ENCODE measurements at places on chromosomes 4 and X.

- no peak for DNase-seq
These were observed 10.0 kb downstream of the FBXW7 start for GRCh38 chr4:152525878-152526277.

DNA sequence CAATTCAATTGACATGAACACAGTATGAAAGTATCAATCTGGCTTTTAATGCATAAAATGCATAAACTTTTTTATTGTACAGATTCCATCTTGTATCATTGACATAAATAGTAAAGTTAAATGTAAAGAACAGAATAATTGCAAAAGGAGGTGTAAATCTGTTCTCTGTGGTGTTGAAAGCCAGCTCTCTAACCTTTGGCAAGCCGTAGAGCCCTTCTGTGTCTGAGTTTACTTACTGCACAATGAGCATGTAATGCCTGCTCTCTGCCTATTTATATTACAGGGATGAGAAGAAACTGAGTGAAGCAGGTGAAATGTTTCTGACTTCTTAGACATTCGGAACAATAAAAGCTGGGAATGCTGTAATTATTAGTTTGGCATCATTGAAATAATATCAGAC, 389.3 kb upstream of the EPHA5 start:
- no peak for DNase-seq

- DNase-seq, result no peak
These were observed 66.9 kb upstream of the MMAA start for GRCh38 chr4:145552181-145552822.

- DNase-seq, result no peak
These were observed 95.9 kb upstream of the DUSP21 start for GRCh38 chrX:44747969-44748368.

DNA sequence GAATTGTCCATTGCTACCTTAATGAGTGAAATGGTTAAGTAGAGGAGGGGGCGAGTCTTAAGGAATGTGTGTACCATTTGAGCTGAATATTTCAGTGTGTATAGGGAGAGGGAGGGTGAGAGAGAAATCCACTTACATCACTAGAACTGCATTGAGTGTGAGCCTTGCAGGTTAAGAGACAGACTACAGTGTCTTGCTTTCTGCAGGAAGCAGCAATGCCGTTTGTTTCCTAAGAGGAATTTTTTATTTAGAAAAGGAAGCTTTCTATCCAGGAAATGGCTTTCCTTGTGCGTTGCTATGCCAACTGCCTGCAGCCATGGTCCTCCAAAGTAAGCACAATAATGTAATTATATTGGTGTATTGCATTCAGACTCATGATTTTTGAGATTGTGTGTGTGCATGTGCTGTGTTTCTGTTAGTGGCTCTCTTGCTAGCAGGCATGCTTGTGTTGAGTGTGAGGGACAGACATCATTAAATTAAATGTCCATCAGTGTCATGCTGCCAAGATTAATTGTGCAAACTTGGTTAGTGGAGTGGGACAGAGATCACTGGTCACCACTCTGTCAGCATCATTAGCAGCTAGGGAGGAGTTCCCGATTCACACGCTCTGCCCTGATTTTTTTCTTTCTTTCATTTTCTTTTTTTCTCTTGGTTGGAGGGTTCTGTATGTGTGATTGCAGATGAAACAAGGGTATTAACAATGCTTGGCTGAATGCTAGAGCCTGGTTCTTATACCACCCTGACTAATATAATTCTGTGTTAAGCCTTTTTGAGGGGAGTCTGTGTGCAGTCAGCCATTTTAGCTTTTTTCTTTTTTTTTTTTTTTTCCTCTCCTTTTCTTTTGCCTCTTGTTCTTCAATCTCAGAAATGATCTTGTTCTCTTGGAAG, 164.3 kb downstream of the RAPGEF2 start:
- no peak for DNase-seq

DNA sequence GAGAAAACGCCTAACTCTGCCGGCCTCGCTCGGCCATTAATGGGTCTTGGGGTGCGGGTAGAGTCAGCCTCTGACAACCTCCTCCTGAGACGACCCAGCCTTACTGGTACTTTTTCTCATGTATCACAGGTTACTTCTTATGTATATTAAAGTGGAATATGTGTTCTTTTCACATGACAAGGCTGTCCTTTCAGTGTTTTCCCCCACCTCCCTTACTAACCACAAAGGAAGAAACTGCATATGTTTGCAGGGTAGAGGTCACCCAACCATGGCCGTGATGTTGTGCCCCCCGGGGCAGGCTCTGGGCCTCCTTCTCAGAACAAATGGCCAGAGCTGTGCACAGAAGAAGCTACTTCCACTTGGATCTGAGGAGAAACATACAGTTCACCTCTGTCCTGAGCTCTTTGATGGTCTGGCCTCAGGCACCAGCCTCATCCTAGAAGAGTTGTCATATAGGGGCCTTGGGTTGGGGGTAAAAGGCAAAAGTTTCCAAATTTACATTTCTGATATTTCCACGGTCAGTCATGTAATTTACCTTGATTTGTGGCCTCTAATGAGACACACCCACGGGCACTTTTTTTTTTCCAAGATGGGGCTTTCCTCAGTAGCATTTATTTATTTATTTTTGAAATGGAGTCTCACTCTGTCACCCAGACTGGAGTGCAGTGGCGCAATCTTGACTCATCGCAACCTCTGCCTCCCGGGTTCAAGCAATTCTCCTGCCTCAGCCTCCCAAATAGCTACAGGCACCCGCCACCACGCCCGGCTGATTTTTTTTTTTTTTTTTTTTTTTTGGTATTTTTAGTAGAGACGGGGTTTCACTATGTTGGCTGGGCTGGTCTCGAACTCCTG, 1.9 kb downstream of the SOWAHD start:
- DNase-seq, result no peak

- DNase-seq, result no peak
These were observed 29.4 kb downstream of the TMA16 start for GRCh38 chr4:163523791-163524365.

GRCh38 chr4:83276299-83277040, 8.1 kb downstream of the COQ2 start:
- DNase-seq, result no peak

- no peak for DNase-seq
These were observed 94.1 kb downstream of the IRS4 start for GRCh38 chrX:108642273-108642628.

GRCh38 chr4:6335040-6335590, 65.5 kb downstream of the WFS1 start:
- no peak for DNase-seq

- DNase-seq, result no peak
These were observed 942.9 kb upstream of the PABPC4L start for GRCh38 chr4:135144498-135144897.

- no peak for DNase-seq
These were observed 2759.2 kb downstream of the ARAP2 start for GRCh38 chr4:33485111-33485510.

GRCh38 chr4:48058617-48059530, 42.3 kb downstream of the NIPAL1 start:
- DNase-seq, result no peak

DNA sequence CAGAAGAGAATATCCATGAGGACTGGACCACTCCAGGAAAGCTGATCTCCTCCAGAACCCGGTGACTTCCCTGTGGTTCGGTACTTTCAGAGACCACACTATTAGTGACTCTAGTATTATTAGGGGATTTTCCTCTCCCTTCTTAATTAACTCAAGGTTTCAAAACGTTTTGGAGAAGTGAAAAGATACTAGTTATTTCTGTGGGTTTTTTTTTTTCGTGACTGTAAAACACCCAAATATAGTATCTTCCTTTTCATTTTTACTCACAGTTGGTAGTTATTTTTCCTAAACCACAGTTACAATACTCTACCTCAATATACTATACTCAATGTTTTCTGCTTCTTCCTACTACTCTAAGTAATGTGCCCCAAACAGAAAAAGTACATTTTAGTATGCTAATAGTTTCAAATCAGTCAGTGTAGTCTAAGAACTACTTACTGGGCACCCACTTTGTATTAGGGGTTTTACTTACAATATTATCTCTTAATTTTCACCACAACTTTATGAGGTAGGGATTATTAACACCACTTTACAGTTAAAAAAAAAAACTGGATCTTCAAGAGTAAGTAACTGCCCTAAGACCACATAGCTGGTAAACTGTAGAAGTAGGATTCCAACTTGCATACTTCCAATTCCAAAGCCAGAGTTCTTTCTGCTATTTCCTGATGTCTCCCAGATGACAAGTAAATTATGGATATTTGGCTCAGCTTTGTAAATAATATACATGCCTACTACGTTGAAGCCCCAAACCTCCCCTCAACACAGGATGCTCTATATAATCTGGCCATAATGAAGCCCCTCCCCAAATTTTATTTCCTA, 45.0 kb downstream of the SLC9A7 start:
- no peak for DNase-seq

DNA sequence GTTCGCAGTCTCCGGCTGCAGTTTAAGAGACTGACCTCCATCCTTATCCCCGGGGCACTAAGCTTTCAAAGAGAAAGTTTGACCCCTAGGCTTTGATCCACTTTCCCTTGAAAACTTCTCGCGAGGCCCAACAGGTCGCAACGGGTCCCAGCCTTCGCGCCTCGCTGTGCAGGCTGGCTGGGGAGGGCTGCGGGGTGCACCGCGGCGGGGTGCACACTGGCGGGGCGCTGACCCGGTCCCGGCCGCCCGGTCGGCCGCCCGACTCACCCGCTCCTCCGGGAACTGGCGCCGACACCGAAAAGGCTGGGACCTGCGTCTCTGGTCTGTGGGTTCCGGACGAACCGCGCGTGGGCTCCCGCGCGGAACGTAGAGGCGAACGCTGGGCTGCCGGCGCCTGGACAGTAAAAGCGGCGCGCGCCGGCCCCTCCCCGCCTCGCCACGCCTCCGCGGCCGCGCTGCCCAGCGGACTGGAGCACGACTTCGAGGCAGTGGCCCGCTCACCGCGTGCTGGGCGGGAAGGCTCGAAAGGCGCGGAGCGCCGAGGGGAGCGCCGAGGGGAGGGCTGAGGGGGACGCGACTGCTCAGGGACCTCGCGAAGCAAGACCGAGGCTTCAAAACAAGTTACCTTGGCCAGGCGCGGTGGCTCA, at the start of gene TAF7L:
TSS of gene TAF7L (minus strand) at position 378 of the 647 bp plus-strand sequence. CDS start 3,791 bp downstream, outside the sequence.
- no peak for DNase-seq

- DNase-seq, result no peak
These were observed 80.0 kb downstream of the ARHGAP10 start for GRCh38 chr4:147811878-147812277.

DNA sequence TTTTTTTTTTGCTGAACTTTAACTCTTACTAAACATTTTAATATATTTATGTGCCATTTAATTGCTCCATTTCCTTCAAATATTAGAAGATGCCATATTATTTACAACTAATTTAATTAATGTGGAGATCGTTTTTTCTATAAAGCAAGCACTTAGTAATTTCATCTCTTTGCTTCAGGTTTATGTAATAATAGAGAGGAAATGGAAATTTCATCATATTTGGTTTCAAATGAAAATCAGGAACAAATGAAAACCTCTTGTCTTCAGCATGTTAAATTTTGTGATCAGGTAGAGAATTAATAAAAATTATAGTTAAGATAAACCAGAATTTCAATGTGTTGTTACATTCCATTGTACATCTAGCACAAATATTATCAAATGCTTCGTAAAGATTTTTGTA, 120.1 kb downstream of the SYNPO2 start:
- DNase-seq, result no peak

GRCh38 chrX:12614266-12614665, 176.9 kb upstream of the PRPS2 start:
- DNase-seq, result no peak

- DNase-seq, result no peak
These were observed 7.7 kb downstream of the COL4A5 start for GRCh38 chrX:108447303-108447702.

DNA sequence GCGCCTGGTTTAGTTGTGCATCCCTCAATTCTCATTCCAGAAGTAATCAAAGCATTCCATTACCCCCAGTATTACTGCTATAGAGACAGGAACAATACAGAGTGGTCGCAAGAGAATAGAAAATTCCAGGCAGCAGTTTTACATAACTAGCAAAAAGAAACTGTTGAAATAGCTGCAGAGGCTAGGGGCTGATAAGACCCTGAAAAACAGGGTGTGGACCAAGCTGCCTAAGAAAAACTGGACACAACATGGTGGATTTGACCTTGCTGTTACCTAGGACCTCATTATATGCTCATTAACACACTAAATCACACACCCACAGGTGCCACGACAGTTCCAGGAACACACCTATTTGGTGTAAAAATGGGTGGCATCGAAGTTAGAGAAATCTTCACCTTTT, 15.4 kb downstream of the EPGN start:
- no peak for DNase-seq

All from activated T-cell treated with anti-CD3 and anti-CD28 coated beads for 4 hours (primary cell).